ENCODE measurements at places on chromosomes 2 and 18.

- DNase-seq, result no peak
Observed at GRCh38 chr2:220893411-220893810, 678.7 kb downstream of the EPHA4 start.

GRCh38 chr2:141523199-141523598 lies 607.6 kb downstream of the LRP1B start:
- DNase-seq, result no peak

GRCh38 chr2:121570667-121571055 lies 40.0 kb downstream of the RNU4ATAC start:
- DNase-seq, result no peak

DNA sequence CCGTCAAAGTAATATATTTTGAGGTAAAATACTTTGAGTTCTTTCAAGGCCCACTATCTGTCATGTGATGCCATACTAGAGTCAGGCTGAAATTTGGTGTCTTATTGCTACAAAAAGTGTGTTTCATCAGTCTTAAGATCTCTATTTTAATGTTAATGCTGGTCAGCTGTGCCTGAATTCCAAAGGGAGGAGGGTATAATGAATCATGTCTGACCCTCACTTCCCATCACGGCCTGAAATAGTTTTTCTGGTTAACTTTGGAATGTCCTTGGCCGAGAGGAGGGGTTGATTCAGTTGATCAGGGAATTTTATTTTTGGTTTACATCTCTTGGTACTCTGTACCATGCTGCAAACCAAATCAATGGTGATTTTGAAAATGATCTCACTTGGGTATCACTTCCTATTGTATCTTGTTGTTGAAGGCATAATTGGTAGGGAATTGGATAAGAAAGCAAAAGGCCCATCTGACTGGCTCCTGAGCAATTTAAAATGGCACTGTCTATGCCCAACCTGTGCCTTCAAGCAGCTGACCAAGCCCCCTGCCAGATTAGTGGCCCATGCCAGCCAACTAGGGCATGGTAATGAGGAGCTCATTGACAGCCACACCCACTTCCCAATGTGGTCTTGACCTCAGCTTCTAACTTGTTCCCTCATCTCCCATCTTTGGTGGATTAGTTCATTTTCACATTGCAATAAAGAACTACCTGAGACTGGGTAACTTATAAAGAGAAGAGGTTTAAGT lies 6.1 kb upstream of the SLC35F5 start:
- no peak for DNase-seq

DNA sequence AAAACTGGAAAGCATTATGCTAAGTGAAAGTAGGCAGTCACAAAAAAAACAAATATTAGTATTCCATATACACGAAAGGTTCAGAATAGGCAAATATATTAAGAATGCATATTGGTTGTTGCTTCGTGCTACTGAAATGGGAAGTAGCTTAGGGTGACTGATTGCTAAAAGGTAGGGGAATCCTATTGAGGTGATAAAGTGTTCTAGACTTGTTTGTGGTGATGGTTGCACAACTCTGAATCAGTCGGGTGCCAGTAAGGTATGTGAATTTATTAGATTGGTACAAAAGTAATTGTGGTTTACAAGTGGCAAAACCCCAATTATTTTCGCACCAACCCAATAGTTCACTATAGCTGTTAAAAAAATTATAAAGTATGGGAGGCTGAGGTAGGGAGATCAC lies 20.7 kb downstream of the USP34 start:
- no peak for DNase-seq

- no peak for DNase-seq
Observed at GRCh38 chr2:197204519-197205250, 105.9 kb downstream of the ANKRD44 start.

GRCh38 chr2:11658208-11659114 lies 11.5 kb downstream of the NTSR2 start:
- DNase-seq, result no peak
